ENCODE measurements at places on chromosomes 4 and X.

GRCh38 chr4:6331468-6331867 is 61.8 kb downstream of the WFS1 start:
- DNase-seq, result no peak

DNA sequence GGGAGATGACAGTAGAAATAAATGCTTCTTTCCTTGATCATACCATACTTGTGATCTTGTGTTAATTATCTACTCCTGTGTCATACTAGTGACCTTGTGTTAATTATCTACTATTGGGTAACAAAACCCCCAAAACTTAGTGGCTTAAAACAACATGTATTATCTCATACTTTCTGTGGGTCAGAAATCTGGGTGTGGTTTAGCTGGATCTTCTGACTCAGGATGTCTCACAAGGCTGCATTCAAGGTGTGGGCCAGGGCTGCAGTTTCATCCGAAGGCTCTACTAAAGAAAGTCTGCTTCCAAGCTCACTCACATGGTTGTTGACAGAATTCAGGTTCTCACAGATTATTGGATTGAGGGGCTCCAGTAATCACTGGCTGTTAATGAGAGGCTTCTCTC is 70.3 kb upstream of the NDP start:
- DNase-seq, result no peak

GRCh38 chr4:184817494-184818215 is 8.1 kb downstream of the ACSL1 start:
- DNase-seq, result no peak

- DNase-seq, result no peak
Observed at GRCh38 chr4:7474320-7474719, 39.6 kb upstream of the PSAPL1 start.

DNA sequence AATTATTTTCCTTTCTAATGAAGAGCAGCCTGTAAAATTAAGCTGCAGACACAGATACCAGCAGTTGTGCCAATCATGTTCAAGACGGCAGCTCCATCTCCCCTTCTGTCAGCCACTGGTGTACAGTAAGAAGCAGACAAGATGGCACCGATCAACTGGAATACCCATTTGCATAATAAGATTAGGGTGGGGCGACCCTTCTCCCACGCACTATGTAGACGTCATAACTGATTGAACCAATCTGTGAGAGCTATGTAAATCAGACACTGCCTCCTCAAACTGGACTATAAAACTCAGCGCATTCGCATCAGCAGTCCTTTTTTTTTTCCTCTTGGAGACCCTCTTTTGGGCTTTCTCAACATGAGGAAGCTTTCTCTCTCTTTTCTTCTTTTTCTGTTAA is 40.4 kb upstream of the INTS6L start:
- no peak for DNase-seq

- DNase-seq, result no peak
Observed at GRCh38 chr4:148052448-148052847, 320.6 kb downstream of the ARHGAP10 start.

Measured in AG08396 (cell line).